CD4-positive, alpha-beta T cell treated with Interleukin-10 for 1 hour (primary cell): ENCODE measurements at places on chromosomes 1 and 21.

- DNase-seq = no peak
These were observed 23.4 kb upstream of the EPHB2 start for GRCh38 chr1:22687191-22687590.

DNA sequence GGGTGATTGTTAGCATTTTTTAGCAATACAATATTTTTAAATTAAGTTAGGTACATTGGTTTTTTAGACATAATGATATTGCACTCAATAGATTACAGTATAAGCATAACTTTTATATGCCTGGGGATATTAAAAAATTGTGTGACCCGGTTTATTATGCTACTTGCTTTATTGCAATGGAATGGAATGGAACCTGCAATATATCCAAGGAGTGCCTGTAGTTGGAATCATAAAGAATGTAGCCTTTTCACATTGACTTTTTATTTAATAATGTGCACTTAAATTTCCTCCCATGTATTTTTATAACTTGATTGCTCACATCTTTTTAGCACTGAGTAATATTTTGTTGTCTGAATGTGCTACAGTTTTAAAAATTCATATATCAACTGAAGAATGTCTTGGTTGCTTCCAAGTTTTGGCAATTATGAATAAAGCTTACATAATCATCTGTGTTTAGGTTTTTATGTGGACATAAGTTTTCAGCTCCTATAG is 49.2 kb downstream of the CAMSAP2 start:
- DNase-seq = no peak

DNA sequence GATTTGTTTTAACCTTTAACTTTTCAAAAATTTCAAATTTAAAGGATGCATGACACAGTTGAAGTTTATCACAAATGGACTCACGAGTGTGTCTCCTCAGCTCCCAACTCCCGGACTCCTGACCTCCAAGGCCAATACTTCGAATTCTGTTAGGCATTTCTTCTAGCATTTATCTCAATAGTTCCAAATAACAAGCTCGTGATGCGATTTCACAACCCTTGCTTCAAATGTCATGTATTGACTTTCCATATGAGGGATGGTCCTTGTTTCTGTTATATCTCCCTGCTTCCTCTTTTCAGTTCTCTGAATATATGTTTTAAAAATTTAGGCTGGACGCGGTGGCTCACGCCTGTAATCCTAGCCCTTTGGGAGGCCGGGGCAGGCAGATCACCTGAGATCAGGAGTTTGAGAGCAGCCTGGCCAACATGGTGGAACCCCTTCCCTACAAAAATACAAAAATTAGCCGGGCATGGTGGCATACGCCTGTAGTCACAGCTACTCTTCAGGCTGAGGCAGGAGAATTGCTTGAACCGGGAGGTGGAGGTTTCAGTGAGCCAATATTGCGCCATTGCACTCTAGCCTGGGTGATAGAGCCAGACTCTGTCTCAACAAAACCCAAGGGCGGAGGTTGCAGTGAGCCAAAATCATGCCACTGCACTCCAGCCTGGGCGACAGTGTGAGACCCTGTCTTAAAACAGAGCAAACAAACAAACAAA is 52.0 kb upstream of the TINAGL1 start:
- DNase-seq = no peak

DNA sequence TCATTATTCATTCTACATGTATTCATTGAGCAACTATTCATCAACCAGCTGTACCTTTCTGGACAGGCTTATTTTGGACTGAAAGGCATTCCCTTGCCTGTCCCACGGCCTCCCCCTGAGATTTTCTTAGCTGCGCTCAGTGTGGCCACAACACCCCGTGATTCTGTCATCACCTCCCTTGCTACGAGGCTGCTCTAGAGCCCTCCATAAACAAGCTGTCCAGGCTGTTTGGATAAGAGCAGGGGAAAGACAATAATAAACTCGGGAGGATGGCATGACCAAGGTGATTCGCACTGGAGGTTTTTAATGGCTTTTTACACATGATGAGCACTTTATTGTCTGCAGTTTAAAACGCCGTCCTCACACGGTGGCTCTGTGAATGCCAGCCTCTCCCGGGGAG is 139.7 kb downstream of the ROR1 start:
- DNase-seq = no peak

GRCh38 chr1:10962483-10962882 is 50.0 kb upstream of the TARDBP start:
- DNase-seq = no peak
